ENCODE measurements at places on chromosomes 12 and 14.

DNA sequence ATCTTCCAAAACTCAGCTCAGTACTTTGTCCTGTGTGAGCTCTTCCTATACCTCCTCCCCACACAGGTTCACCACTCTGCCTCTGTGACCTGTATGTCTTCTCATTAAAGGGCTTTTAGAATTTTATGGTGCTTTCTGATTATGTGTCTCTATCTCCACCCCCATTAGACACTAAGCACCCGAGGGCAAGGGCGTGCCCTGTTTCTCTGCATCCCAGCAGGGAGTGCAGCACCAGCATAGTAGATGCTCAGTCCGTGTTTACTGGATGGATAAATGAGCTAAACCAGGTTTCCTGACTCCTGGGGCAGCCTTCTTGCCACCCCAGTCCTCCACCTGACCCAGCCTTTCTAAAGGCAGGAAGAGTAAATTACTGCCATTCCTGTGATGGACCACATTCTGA is 333.8 kb downstream of the CACNA1C start:
- DNase-seq = no peak

- no peak for DNase-seq
Measured at GRCh38 chr12:88092771-88093170, 49.1 kb downstream of the CEP290 start.

GRCh38 chr14:91419044-91419397 is 1.4 kb upstream of the CCDC88C start:
- no peak for DNase-seq

GRCh38 chr14:51969852-51970540 is 19.4 kb upstream of the RTRAF start:
- no peak for DNase-seq

- DNase-seq = no peak
Measured at GRCh38 chr12:82517027-82517426, 158.7 kb downstream of the METTL25 start.

GRCh38 chr12:84619053-84619571 is 293.5 kb downstream of the SLC6A15 start:
- DNase-seq = no peak

GRCh38 chr14:65303899-65304222 is 108.7 kb upstream of the FUT8 start:
- DNase-seq = no peak

GRCh38 chr12:54431911-54432814 is 13.1 kb upstream of the ITGA5 start:
- DNase-seq = no peak

DNA sequence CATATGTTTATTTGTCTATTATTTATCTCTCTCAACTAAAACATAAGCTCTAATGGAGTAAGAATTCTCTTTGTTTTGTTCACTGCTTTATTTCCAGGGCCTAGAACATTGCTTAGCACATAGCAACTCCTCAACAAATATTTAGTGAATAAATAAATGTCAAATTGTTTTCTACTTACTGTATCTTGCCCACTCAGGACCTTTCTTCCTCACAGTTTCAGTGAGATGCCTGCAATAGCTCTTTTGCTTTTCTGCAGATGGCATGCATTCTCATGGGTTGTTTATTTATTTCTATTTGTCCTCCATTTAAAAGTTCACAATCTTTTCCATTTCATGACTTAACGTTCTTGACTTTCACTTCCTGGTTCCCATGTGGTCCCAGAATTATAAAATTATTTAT is 94.9 kb upstream of the TTC7B start:
- DNase-seq = no peak

GRCh38 chr12:124240493-124240892 is 54.4 kb upstream of the RFLNA start:
- DNase-seq = no peak

DNA sequence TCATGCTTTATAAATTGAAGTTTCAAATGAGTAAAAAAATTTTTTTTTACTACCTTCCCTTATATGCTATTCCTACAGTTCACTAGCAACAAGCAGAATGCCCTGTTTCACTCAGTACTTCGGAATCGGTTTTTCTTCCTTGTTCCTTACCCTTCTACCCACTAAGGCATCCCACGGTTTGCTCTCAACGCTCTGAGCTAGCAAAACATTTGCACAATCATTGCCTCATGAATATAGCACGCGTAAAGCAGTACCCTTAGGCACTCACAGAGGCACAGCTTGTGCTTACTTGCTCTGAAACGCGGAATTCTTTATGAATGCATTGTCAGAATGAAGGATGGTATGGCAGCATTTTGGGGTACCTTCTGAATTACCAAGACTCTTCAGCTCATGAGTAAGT is 45.0 kb downstream of the PPP1R13B start:
- DNase-seq = no peak

DNA sequence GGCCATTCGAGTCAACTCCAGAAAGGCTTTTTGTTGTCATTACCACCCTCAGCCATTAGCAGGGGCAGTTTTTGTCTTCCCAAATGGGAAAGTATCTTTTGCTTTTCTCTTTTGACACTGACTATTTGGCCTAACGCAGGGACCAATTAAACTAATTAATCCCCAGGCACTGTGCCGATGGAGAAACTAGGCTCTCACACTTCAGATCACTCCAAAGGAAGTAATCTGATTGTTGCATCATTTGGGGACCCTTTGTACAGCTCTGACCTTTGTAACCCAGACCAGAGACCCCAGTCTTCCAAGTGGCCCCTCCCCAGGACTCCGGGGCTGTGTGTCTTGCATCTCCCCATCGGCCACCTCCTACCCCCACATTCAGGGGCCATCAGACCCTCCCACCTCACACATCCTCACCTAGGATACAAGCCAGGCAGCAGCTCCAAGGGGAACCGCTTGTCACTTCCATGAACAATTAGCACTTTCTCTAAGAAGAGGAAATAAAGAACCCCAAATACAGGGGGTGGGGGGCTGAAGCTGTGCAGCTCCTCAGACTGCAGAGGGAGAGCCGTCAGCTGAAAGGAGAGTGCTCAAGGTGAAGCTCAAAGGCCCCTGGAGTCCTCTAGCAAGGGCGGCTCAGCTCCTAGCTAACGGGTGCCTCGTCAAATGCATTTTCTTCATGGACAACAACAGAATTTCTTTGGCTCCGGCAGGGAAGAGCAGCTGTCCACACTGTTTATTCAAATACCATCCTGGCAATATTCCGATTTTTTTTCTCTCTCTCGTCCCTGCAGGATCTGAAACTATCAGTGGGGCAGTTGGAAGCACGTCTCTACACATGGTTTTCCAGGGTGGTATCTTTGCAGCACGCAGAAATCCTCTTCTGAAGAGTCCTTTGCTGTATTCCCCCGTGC is 64.3 kb upstream of the DIO3 start:
- DNase-seq = no peak

DNA sequence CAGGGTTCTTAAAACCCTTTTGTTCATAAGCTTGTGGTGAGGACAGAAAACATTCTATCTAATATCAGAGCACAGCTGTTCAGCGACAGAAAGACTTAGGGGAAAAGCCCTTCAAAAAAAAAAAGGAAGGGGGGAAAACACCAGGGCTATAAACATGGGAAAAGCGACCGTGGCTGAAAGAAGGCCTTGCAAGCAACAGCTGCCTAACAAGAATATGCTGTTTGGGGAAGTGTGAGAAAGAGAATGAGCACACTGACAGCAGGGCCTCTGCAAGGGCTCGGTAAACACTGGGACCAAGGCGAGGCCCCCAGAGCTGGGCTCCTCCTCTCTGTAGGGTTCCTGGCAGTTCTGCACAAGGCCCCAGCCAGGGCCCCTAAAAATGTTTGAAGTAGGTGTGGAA is 27.4 kb upstream of the CCND2 start:
- no peak for DNase-seq

DNA sequence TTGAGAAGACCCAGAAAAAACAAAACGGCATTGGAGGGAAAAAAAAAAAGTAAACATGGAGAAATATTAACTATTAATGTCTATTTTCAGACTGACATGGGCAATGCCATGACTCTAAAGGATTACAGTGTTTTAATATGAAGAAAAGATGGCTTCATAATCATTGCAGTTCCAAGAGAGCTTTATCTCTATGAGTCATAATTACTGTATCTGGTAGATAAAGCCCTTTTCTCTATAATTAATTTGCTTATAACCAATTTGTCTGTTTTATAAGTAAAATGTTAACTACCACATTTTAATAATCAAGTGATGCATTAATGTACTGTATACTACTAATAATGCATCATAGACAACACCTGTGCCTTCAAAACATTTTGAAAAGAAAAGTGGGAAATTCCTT is 59.7 kb downstream of the CLIP1 start:
- DNase-seq = no peak

DNA sequence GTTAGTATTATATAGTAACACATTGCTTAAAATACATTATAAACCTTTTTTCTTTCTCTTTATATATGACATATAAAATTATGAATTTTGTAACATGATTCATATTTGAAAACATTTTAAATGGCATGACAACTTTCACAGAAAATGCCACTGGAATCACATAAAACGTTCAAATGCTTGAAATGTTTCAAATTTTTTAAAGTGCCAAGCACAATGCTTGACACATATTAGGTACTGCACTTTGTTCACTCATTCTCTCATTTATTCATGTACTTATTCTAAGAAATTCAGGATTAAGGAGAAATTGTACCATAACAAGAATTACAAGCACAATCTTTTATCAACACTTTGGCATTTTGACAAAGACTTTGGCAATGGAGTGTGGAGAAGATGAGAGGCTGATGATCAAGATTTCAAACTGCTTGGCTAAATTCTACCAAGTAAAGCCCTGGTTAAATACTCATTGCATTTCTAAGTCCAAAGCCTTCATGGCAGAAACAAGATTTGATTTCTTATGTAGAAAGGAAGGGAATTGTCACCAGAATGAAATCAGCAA is 232.2 kb downstream of the C12orf50 start:
- no peak for DNase-seq

DNA sequence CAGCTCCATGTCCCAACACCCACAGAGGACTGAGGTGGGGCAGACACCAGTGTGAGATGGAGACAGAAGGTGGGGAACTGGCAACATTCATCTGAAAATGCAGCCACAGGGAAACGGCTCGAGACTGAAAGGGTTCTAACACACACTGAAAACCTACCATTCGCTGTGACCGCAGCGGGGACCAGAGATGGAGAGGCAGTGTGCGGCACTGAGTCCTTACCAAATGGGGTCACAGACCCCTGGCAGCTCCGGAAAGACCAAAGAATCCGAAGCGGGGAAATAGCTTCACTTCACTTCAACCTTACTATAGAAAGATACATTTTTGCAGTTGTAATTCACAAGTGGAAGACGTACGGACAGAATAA is 9.6 kb downstream of the BAG5 start:
- no peak for DNase-seq

GRCh38 chr12:132904718-132905328 is 17.4 kb upstream of the CHFR start:
- peak; percentile 82 for DNase-seq

DNA sequence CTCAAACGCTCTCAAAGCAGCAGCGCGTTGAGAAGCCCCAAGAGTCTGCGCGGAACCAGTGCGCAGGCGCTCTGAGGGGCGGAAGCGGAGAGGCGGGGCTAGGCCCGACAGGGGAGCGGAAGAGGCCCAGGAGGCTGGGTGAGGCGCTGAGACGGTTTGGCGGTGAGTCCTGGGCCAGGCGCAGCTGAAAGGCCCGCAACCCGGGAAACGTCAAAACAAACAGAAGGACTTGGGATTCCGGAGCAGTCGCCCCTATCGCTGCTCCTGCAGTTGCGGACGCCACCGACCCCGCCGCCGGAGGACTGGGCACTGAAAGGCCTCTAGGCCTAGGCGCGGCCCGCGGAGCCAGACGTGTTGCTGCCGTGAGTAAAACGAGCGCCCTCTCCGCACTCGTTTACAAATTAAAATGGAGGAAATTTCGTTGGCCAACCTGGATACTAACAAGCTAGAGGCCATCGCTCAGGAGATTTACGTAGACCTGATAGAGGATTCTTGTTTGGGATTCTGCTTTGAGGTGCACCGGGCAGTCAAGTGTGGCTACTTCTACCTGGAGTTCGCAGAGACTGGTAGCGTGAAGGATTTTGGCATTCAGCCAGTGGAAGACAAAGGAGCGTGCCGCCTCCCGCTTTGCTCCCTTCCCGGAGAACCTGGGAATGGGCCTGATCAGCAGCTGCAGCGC is at the start of gene ATXN7L3B:
Gene ATXN7L3B, plus strand, starts transcription at position 129 of the 679 bp plus-strand sequence. Its CDS starts 278 bp downstream, at position 407.
- DNase-seq = peak; percentile 86

DNA sequence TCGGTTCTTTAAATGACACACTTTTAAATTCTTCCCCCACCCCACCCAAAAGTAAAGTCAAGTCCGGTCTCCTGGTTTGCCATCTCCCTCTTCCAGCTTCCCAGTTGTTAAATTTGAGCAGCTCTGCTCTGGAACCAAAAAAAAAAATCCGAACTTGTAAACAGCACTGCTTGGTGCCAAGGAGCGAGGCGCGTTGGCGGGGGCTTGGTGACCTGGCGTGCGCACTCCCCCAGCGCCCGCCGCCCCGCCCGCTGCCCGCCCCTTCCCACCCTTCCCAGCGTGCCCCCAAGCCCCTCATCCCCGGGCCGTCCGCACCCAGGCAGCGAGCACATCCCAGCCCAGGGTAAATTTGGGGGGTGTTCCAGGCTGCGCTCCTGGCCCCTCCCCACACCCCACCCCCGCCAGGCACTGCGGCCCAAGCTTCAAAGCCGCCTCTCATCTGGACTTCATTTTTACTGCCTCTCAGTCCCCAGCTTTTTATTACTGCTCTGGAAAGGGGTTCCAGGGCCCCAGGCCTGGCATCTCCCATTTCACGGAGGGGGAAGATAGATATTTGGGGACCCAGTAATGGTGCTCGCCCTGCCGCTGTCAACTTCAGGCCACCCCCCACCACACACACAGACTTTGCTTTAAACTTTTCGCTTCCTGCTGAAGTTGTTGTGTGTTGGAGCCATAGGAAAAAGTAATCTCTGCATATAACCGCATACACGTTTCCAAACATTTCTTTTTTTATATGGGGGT is 11.7 kb upstream of the ITGB7 start:
- DNase-seq = no peak

DNA sequence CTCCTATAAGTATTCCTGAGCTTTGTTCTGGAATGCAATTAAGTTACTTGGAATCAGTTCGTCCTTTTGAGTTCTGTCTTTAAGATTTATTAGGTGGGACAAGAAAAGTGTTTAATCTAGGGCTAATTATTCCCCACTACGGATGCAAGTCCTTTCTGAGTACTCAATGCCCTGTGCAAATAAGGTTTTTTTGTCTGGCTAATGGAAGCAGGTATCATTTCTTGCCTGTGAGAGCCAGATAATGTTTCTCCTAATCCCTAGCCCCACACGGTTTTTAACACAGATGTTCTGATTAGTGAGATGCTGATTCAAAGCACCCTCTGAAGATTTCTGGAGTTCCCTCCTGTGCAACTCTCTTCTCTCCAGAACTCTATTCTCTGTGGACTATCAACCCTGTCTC is 296.6 kb upstream of the PRICKLE1 start:
- no peak for DNase-seq

- no peak for DNase-seq
Measured at GRCh38 chr12:85657836-85658630, 178.2 kb downstream of the RASSF9 start.

All from stimulated activated CD4-positive, alpha-beta T cell treated with anti-CD3 and anti-CD28 coated beads, Interleukin-1b, Interleukin-23, amount 100 ng/mL, for 1 hour (primary cell).